Smooth muscle cell of the brain vasculature (primary cell): ENCODE measurements at places on chromosomes 4 and X.
A peak's percentile ranks its signal among the peaks of the same experiment; 100 is the strongest.

DNA sequence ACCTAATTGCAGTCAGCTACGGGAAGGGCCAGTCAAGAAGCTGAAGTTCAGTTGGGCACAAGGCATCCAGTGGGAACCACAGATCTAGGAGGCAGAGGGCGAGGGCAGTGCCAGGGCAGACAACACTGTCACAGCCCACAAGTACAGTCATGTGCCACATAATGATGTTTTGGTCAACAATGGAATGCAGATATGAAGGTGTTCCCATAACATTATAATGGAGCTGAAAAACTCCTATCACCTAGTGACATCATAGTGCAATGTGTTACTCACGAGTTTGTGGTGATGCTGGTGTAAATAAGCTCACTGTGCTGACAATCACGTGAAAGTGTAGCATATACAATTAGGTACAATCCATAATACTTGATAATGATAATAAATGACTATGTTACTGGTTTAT is 4.5 kb upstream of the TMEM255A start:
- DNase-seq: no peak

GRCh38 chr4:6501171-6501570 is 28.8 kb upstream of the PPP2R2C start:
- no peak for DNase-seq

DNA sequence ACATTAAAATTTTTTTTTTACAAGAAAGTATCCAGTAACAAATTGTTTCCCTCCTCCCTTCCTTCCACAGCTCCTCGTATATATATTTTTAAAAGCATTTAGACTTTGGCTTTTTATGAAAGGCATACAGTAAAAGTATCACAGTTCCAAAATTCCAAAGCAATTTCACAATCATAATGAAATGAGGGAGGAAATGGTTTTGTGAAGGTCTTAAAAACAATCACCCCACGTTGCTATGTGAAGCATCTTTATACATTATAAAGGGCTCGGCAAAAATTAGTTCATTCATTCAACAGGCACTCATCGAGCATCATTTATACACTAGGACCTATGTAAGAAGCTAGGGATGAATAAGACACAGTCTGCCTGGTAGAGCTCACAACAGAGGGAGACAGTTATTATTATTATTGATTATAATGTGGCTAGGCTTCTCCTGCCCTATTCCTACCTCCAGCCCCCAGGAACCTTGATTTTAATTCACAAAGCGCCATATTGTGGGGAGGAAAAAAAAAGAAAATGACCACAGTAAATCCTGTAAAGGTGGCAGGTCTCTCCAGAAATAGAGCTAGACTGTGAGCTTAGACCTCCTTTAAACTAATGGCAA is 239.9 kb downstream of the MAML3 start:
- no peak for DNase-seq

DNA sequence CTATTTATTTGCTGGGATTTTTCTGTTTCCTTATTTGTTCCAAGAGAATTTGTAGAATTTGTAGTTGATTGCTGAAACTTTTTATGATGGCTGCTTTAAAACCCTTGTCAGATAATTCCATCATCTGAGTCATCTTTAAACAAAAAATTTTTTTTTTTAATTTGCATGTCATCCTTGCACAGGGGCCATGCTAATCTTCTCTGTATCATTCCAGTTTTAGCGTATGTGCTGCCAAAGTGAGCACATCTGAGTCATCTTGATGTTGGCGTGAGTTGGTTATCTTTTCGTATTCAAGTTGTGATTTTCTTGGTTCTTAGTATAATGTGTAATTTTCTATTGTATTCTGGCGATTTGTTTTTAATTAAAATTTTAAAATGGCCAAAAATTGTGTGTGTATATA is 18.7 kb upstream of the ZNF157 start:
- no peak for DNase-seq

DNA sequence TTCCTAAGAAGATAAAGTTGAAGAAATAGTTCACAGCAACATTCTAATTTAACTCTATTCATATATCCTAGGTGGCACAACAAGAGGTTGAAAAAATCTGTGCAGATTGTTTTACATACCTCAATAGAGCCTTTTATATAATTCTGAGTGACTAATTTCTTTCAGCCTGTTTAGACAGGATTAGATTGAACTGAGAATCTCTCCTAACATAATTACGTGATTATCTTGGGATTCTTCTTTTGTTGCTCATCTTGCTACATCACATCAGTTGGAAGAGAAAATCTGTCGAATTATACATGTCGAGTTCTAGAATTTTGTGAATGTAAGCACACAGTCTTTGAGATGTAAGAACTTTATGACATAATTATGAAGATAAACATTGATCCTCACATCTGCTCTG is 1873.7 kb upstream of the IGFBP7 start:
- DNase-seq: no peak

DNA sequence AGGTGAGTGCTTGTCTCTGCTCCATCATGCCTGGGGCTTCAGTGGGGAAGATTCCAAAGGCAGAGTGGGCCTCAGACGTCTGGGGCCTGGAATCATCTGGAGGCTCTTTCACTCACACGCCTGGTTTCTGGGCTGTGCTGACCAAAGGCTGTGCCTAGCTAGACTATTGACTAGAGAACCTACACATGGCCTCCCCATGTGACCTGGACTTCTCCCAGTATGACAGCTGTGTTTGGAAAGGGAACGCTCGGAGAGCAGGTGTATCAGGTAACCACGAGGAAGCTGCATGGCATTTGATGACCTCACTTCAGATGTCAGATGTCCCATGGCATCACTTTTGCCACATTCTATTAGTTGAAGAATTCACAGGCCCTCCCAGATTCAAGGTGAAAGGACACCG is 51.0 kb downstream of the ADGRL3 start:
- DNase-seq: no peak

GRCh38 chr4:13938299-13938698 is 310.8 kb upstream of the BOD1L1 start:
- DNase-seq: no peak

GRCh38 chrX:41616935-41617334 is 71.8 kb upstream of the GPR34 start:
- no peak for DNase-seq

GRCh38 chr4:110306303-110306702 is 107.9 kb upstream of the ELOVL6 start:
- DNase-seq: no peak

DNA sequence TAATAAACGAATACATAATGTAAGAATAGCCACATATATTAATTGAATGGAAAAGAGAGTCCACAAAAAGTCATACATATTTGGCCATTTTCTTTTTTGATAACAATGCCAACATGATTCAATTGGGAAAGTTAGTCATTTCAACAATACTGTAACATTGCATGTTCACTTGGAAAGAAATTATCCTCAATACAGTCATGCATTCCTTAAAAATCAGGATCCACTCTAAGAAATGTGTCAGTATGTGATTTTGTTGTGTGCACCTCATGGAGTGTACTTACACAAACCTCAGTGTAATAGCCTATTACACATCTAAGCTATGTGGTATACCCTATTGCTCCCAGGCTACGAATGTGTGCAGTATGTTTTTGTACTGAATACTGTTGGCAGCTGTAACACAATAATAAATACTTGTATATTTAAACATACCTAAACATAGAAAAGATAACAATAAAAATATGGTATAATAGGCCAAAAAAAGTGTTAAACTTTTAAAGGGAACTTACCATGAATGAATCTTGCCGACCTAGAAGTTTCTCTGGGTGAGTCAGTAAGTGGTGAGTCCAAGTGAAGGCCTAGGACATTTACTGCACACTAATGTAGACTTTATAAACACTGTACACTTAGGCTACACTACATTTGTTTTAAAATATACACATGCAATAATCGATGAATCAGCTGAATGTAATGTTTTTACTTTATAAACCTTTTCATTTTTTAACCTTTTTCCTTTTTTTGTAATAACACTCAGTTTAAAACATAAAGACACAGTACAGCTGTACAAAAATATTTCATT is 806.8 kb downstream of the PCDH18 start:
- no peak for DNase-seq

GRCh38 chr4:91256751-91257150 is 1047.0 kb upstream of the GRID2 start:
- DNase-seq: no peak

DNA sequence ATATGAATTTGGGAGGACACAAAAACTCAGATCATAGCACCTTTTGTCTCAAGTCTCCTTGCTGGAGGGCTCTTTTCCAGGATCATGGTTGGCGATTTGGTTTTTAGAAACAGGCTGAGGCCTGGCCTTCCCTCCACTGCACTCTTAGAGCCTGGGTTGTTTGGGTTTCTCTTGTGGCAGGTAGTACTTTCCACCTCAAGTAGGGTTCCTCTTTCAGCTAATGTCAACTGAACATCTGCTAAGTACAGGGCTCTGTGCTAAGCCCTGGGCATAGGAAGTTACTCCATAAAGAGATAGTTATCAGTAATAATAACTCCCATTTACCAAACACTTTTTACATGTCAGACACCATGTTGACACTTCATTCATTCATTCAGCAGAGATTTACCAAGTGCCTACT is 28.2 kb upstream of the APLN start:
- DNase-seq: no peak

- DNase-seq: peak; percentile 23
These were observed 38.6 kb downstream of the COL4A6 start for GRCh38 chrX:108399418-108400165.

DNA sequence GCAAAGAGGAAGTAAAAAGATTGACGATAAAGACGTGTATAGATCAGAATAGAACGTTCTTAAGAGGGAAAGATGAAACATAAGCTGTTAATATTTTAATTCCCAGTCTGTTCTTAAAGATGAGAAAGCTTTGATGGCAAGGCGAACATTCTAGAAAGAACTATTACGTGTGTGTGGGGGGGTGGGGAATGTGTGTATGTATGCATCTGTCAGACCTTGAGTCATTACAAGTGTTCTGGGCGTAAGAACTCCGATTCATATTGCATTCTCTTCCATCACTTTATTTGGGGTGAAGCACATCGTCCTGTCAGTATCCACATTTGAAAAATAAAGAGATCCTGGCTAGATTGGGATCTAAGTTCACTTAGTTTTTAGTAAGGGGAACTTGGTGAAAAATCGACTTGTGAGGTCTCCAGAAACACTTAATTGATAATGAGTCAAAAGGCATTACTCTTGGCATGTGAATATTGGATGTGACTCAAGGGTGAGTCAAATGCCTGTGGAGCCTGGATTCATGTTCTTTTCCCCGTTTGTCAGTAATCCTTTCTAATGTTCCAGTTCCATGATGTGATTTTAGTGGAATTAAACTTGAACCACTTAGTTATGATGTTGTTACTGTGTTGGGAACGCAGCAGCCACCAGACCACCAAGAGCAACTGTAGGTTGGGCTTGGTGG is 3.1 kb downstream of the SMS start:
- DNase-seq: no peak

GRCh38 chrX:20861113-20861512 is 513.1 kb upstream of the CNKSR2 start:
- no peak for DNase-seq

DNA sequence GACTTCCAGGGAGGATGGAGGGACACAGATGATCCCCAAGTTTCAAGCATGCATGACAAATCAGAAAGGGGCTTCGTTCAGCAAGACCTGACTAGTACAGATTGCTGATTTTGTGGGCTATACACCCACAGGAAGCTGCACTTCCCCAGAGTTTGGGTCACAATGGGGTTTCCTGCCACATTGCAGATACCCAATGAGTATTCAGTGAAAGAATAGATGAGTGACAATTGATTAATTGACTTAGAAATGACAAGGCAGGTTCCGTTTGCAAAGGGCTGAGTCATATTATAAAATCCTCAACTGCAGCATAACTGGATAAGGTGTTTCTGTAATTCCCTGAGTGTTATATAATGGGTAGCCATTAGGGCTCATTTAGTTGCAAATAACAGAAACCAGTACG is 146.6 kb upstream of the TBL1X start:
- DNase-seq: no peak

DNA sequence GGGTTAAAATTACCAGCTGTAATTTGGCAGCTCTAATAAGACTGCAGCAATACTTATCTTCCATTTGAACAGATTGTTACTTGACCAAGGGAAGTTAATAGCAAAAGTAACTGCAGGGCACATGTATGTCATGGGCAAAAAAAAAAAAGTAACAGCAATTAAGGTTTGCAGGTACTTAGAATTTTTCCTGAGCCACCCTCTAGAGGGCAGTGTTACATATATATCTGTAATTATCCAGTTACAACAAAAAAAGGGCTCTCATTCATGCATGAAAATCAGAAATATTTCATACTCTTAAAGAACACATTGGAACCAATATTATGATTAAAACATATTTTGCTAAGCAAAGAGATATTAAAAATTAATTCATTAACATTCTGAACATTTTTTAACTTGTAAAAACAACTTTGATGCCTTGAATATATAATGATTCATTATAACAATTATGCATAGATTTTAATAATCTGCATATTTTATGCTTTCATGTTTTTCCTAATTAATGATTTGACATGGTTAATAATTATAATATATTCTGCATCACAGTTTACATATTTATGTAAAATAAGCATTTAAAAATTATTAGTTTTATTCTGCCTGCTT is 25.1 kb downstream of the XIAP start:
- no peak for DNase-seq

DNA sequence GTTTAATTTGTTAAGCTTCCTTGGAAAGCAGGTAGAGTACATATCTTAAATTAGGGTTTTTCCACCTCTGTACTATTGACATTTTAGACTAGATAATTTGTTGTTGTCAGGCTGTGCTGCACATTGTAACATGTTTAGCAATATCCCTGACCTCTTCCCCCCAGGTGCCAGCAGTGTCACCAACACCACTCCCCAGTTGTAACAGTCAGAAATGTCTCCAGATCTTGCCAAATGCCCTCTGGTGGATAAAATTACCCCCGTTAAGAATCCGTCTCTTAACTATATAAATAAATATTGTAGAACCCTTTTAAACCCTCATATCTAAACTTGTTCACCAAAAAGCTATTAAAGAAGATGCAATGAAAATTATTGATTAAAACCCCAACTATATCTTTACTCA is 161.5 kb downstream of the ARHGAP6 start:
- DNase-seq: no peak

DNA sequence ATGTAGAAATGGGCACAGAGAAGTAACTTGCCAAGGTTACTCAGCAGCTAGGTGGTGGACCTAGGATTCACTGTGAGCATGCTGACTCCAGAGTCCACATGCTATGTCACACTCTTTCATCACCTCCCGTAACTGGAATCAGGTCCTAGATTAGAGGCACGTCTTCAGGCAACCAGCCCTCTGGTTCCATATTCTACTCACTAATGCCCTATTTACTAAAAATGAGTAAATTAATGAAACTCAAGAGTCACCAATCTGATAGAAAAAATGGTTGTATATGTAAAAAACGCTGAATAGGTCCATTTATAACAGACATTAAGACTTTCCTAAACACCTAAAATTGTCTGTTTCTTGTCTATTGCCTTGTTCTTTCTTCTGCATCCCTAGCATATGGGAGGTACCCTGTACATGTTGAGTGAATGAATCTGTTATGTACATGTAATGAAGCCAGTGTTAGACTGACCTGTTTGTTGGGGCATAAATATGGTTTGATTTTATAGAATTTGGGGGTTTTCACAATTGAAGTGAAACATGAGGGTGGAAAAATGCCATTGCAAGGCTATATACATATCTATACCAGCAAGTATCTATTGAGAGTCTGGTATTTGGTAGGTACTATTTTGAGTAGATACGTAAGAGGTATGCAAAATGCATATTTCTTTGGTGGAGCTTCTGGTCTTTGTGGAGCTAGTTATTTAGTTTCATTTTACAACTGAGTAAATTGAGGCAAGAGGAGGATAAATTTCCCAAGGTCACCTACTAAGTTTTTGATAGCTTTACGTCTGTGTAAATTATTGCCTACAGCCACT is 7.5 kb upstream of the RUFY3 start:
- no peak for DNase-seq
